Stimulated activated CD4-positive, alpha-beta T cell treated with anti-CD3 and anti-CD28 coated beads, Interleukin-4, amount 100 ng/mL, for 48 hours (primary cell): ENCODE measurements at places on chromosomes 13 and 19.

GRCh38 chr19:42140125-42140754, 8.0 kb upstream of the POU2F2 start:
- no peak for DNase-seq

- DNase-seq, result no peak
Measured at GRCh38 chr19:50821248-50821612, 2.4 kb downstream of the KLK1 start.

DNA sequence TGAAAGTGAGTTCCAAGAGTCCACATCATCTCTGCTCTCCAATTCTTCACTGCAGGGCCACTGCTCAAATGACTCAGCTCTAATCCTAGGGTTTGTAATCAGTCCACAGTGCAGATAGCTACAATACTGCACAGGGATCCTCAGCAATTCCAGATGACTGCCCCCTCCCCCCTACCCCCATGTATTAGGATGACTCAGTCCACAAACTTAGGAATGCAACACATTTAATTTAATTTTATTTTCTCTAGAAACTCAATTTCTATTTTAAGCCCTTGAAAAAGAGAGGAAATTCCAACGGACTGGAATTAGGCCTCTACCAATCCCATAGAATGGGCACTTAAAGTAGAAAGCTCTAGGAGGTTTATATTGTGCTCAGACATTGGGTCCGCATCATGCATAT, 173.8 kb upstream of the SOX21 start:
- DNase-seq, result no peak

GRCh38 chr19:1850809-1851653, 2.7 kb upstream of the REXO1 start:
- no peak for DNase-seq

- DNase-seq, result no peak
Measured at GRCh38 chr13:101628900-101629299, 176.4 kb downstream of the ITGBL1 start.

DNA sequence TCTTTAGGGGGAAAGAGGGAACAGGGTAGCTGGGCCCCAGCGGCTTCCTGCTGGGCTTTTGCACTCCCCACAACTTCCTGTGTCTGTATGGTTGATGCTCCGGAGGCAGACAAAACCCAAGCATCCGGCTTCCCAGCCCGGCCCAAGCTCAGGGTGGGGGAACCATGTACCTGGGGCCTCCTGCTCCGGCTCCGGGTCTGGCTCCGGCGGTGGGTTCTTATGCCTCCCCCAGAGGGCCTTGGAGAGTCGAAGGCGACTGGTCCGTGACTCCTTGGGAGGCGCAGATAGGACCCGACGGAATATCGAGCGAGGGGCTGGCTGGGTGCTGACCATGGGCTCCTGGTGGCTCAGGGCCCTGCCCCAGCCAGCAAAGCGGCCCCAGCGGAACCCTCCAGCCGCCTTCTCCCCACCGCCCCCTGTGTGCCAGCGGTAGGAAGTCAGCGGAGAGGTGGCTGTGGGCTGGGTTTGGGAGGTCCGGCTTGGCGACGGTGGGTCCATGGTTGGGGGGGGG, 428 bp downstream of the RASAL3 start:
- DNase-seq, result peak; percentile 59

- DNase-seq, result peak; percentile 69
Measured at GRCh38 chr13:113187263-113187669, 21.2 kb downstream of the PCID2 start.
